ENCODE measurements at places on chromosomes 7 and 10.

GRCh38 chr10:43728425-43728824, 79.7 kb upstream of the ZNF32 start:
- no peak for DNase-seq

DNA sequence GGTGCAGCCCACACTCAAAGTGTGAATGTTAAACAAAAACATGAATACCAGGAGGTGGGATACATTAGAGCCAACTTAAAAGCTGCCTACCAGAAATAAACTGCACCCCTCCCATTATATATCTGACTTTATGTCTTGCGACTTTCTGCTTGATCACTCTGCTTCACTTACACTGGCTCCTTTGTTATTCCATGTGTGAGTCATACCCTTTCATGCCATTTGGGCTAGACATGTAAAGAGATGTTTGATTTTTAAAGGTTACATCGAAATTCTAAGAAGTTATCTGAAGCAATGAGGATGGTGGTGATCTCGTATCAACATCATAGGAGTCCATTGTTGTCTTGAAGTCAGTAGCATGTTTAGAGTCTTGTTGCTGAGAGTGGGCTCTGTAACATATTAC, 31.6 kb upstream of the ETV1 start:
- no peak for DNase-seq

- DNase-seq, result peak; percentile 17
These were observed 36.7 kb upstream of the ABLIM1 start for GRCh38 chr10:114694752-114695151.

- no peak for DNase-seq
These were observed 69.5 kb downstream of the NPSR1 start for GRCh38 chr7:34727464-34727995.

- no peak for DNase-seq
These were observed 170.9 kb upstream of the AOAH start for GRCh38 chr7:36895192-36895591.

- no peak for DNase-seq
These were observed 33.3 kb downstream of the GET4 start for GRCh38 chr7:909358-910329.

DNA sequence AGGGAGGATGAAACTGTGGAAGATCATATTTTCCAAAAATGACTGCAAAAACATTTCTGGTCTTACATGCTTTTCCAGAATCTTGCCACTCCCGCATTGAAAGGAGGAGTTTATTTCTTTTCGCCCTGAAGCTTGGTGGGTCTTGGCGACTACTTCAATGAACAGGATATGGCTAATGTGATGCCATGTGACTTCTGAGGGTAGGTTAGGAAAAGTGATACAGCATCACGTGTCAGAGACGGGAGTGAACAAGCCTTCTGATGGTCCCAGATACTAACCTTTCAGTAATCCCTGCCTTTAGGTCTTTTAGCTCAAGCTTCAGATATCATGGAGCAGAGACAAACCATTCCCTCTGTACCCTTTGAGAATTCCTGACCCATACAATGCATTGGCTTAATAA, 192.2 kb upstream of the HPS1 start:
- no peak for DNase-seq

GRCh38 chr10:133465191-133465949, 11.6 kb downstream of the SCART1 start:
- DNase-seq, result no peak

GRCh38 chr10:104035194-104036068, 50.2 kb downstream of the COL17A1 start:
- DNase-seq, result no peak

GRCh38 chr7:4472728-4473127, 209.4 kb upstream of the FOXK1 start:
- DNase-seq, result no peak

GRCh38 chr7:29955799-29956486, 33.7 kb downstream of the SCRN1 start:
- DNase-seq, result peak; percentile 21

- peak; percentile 43 for DNase-seq
These were observed 11.6 kb downstream of the RPS24 start for GRCh38 chr10:78045237-78045636.

DNA sequence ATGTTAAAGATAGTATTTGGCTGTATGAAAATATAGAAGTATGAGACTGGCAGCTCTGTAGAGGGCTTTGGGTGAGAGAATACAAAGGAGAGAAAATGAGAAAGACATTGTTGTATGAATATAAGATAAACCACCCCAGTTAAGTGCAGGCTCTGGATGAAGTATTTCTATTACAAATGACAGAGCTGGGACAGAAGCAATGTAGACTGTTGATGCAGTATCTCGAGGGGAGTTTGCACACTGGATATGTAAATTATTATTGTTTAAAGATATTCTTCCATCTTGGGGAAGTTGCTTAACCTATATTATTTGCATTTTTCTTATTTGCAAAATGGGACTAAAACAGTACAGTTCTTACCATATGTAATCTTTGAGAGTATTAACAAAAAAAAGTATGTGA, 31.5 kb downstream of the ENTPD1 start:
- no peak for DNase-seq

DNA sequence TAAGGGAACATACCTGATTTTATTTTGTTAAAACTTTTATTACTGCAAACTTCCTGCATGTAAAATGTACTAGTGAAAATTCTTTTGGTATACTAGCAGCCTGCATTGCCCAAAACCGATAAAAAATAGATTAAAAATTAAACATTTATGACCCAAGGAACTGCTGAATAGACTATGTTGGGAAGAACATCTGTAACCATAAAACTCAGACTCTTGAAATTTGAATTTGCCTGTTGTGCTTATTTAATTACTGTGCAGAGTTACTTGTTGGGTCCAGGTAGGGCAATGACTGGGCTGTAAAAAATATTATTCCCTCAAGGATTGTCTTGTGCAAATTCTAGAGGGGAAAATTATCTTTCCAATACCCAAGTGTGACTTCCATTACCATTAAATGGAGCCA, 193.5 kb upstream of the PITRM1 start:
- DNase-seq, result no peak

DNA sequence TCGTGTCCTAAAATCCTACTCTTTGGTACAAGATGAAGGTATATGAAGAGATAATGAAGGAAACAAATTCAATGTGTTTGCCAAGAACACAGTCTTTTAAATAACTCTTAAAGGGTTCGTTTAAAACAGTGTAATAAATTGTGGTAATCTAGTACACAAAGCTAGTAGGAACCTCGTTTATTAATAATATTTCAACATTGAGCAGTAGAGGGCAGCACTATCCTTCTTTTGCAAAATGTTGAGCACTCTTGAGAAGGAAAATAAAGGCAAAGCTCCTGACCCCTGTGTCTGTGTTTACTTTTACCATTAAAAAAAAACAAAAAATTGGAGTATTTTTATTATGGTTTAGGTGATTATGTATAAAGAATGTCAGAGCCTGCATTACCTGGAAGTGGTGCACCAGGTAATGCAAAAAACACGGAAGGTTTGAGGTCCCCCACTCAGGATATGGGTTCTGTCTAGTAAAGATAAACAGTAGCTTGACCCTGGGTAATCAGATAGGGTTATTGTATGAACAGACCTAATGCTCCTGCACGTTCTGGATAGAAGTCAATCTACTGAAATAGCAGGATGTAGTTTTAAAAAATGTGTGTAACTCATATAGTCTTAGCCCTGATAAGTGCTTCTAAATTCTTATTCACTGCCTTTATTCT, 5.7 kb upstream of the GOT1 start:
- no peak for DNase-seq

GRCh38 chr7:75987026-75987804, 7.2 kb downstream of the TMEM120A start:
- DNase-seq, result no peak

DNA sequence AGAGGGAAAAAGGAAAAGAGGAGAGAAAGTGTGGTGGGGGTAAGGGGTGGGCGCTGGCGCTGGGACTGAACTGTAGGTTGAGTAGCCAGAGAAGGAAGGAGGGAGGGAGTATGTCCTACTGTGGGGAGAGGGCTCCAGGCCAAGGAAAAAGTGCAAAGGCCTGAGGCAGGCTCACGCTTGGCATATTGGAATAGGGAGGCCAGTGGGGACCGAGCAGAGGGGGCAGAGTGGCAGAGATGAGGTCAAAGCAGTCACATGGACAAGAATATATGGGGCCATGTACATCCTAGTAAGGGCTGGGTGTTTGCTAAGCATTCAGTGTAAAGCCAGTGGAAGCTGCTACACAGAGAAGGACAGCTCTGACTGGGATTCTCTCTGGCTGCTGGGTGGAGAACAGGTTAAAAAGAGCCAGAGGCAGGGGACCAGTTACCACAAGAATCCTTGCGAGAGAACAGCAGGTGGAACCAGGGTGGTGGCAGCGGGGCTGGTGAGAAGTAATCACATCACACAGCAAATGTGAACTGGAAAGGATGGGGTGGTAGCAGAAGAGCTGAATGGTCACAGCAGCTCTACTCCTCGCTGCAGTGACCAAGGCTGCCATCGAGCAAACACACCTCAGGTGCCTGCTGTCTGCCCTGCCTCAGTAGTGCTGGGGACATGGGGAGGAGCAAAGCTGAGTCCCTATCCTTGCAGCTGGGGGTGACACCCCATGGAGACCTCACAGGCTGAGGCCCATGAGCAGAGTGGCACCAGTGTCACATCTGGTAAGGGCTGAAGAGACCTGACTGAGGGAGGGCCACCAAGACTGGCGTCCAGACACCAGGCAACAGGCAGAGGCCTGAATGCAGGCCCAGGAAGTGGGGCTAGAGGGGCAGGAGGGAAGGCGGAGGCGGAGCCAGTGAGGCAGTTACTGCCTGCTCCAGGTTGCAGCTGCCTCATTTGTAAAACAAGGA, 39.5 kb downstream of the FAM53B start:
- no peak for DNase-seq

DNA sequence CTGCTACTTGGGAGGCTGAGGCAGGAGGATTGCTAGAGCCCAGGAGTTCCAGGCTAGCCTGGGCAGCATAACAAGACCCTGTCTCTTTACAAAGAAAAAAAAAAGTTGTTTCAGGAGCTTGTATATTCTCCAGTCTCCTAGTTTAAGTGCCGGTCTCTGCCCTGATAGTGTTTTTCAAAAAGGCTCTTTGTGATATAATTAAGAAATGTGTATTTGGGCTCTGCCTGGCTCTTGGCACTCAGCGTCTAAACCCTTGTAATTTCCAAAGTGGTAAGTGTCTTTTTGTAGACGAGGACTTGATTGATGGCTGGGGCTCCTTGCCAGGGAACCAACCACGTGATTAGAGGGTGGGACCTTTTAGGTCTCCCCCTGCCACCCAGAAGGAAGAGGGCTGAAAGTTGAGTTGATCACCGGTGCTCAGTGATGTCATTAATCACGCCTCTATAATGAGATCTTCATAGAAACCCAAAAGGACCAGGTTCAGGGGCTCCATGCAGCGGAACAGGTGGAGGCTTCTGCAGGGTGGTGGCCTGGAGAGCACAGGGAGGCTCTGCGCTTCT, 4.4 kb downstream of the EIF3B start:
- no peak for DNase-seq

- no peak for DNase-seq
These were observed 399.5 kb upstream of the ANKRD30A start for GRCh38 chr10:36725581-36726520.

DNA sequence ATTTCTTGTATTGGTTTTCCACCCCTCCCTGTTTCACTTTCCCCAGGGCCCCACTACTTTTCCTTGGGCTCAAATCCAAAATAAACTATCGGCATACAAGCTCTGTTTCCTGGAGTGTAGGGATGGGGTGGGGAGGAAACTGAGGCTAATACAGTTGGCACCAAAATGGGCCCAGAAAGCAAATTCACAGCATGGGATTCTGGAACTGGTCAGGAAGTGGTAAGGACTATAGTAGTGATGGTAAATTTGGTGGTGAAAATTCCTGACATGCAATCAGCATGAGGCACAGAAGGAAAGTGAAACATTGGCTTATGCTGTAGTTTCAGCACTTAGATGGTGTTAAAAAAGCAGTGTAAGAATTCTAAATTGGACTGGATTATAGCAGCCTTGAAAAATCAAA, 8.7 kb upstream of the SAMD9L start:
- DNase-seq, result no peak

DNA sequence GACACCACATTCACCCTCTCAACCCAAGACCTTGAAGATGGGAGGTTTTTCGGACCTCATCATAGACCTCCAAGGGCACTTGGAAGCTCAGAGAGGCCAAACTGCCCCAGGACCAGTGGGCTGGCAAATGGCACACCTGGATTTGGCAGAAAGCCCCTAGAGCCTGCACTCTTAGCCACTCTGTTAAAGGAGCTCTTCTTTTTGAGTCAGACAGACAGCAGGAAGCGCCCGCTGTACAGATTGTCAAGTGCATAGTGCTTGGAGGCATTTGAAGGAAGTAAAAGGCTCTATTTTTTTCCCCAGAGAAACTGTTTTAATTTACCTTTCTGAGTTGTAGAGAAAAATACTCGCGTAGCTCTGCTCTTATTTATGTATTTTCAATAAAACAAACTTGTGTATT, 408.6 kb upstream of the GALNT17 start:
- DNase-seq, result no peak

- no peak for DNase-seq
These were observed 12.2 kb upstream of the PROSER2 start for GRCh38 chr10:11810973-11811372.

DNA sequence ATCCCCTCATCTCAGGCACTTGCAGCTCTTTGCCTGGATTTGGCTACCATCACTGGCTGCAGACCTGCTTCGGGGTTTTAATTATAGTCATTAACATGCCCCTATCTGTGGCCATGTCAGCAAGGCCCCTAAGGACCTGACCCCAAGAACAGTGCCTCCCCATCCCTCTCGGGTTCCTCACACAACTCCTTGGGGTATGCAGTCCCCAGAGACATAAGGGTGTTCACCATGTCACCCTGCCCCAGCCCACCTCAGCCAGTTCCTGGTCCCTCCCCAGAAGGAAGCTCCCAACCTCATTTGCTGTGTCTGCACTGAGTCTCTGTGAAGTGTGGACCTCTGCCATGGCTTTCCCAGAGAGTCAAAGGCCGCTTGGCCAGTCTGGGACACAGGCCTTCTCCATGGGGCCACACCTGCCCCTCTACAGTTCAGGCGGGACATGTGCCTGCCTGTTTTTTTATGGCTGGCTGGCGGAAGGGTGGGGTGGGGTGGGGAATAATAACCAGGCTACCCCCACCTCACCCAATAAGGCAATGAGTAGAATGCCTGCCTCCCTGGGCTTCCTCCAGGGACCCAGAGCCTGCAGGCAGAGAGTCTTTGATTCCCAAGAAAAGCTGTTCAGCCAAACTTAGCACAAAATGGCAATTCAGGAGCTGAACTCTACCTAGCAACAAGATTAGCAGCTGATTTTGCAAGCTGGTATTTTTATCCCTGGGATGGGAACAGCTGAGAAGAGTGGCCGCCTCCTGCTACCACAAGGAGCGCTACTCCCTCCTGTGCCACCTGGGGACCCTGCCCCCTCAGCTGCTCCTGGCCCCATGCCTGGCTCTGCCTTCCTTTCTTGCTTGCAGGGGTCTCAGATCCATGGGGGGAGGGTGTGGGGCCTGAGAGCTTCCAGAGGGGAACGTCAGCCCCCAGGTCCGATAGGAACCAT, 23.7 kb upstream of the CAMK2B start:
- no peak for DNase-seq

DNA sequence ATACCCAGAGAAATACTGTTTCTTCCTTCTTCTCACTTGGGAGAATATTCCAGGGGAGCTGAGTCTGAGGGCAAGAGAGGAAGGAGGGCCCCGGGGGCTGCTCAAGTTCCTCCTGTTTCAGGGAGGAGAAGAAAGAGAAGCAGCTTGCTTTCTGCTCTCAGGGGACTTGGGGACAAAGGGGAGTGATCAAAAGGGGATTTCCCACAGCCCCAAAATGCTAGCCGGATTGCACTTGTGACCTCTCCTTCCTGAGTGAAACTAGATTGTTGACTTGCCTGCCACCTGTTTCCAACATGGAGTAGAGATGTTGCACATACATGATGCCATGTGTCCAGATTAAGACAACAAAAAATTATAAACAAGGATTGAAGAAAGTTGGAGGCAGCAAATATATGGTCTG, 28.7 kb upstream of the PDCD4 start:
- peak; percentile 65 for DNase-seq
